LHCN-M2 (cell line): ENCODE measurements at places on chromosomes 5 and 9.

DNA sequence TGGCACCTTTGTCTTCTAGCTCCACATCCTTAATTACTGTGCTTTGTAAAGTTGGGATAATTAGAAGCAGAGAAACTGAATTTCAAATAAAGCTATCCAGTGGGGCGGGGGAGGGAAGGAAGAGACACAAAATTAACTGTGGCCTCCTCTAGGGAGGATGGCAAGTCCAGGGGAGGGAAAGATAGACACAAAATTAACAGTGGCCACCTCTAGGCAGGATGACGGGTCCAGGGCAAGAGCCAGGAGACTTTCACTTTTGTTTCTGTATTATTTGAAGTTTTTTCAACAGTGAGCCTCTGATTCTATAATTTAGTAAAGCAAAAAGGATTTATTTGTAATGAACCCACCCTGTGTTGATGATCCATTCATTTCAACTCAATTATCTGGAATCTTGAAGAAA lies 335.9 kb downstream of the MSX2 start:
- no peak for DNase-seq

- DNase-seq = no peak
These were observed 21.6 kb downstream of the NCS1 start for GRCh38 chr9:130193531-130194377.

DNA sequence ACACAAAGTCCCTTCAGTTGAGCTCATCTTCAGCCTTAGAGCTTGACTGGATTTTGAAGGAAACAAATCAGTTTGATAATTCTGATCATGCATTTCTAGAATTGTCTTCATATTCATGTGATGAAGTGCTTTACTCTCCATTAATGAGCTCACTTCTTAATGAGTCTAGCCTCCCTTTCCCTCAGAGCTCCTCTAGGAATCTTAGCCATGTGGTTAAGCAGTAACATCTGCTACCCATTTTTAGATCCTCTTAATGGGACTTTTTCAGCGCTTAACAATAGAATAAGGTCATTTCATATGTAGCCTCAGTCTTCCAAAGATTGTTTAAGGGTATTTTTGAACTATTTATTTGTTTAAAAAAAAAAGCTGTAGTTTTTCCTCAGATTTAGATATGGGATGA lies 36.9 kb upstream of the LURAP1L start:
- no peak for DNase-seq

GRCh38 chr5:175728885-175729828 lies 71.3 kb downstream of the HRH2 start:
- DNase-seq = no peak

DNA sequence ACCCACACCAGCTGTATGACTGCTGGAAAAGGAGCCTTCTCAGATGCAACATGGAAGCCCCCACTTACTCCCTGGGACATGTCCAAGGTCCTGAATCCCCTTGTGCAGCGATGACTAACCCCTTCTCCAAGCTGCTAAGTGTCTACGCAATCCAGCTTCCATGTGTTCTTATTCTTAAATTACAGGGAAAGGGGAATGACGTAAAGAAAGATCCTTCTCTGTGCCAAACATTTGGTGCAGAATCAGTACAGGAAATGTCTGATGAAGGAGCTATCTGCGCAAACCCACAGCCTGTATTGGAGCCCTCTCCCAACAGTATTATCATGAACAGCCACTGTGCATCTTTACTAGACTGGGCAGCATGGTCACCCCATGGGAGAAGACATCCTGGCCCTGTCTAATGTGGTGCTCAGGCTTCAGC lies 183.2 kb downstream of the FRMD3 start:
- peak; percentile 76 for DNase-seq

GRCh38 chr9:129702589-129703520 lies 37.4 kb downstream of the PRRX2 start:
- DNase-seq = peak; percentile 80

GRCh38 chr9:12776513-12777055 lies 1.8 kb downstream of the LURAP1L start:
- DNase-seq = peak; percentile 95

- no peak for DNase-seq
These were observed 51.7 kb upstream of the SEMA6A start for GRCh38 chr5:116626272-116626723.

DNA sequence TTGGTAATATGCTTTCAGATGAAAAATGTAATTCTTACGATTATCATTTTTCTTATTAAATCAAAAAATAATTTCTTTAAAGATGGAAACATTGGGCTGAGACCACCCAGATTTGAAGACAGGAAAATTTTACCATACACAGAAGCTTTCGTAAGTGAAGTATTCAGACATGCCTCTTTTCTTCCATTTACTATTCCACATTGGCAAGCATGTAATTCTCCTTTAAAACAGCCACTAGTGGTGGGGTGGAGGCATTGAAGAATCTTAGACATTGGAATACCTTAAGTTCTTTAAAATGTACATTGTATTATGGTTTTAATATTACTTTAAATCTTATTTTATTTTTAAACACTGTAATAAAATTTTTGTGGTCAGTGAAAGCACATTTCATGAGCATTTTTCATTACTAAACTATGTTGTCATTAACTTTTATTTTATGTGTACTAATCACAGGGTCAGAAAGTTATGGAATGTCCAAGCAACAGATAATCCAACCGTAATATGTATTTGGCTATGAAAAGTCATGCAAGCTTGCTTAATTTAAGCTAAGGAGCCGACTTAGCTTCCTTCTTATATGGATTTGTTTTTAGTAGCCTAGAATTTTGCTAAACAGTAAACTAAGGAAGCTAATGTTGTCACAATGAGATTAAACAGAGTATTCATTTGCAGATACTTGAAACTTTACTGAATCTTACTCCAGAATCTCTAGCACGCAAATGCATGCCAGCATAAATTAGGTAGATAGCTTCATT lies 97.4 kb upstream of the ALDH1A1 start:
- peak; percentile 38 for DNase-seq

- no peak for DNase-seq
These were observed 185.9 kb downstream of the DAB2IP start for GRCh38 chr9:121837113-121837961.
